ENCODE measurements at places on chromosomes 1 and 21. TPM values are rescaled to one million over a fixed set of nuclear protein-coding genes. Genes with fewer than 3 reads are reported as not detected.

Gene ATP13A2
- total RNA-seq: 47.2 TPM

Gene PTGER3
- total RNA-seq: 0.03 TPM

Gene PLA2G2F
- total RNA-seq: not detected

Gene MMEL1
- not detected for total RNA-seq

Gene MIXL1
- not detected for total RNA-seq

Gene GSTM1
- 5.4 TPM for total RNA-seq

Gene RABGGTB
- total RNA-seq: 293 TPM

Gene PROK1
- total RNA-seq: not detected

Gene TADA1
- total RNA-seq: 15.3 TPM

Gene HSD3B1
- total RNA-seq: not detected

Gene SPRR1A
- total RNA-seq: not detected

Gene IFI44
- total RNA-seq: 171 TPM

Gene LRRN2
- total RNA-seq: 0.69 TPM

Gene AMIGO1
- total RNA-seq: 3.7 TPM

Gene FHL3
- 33.9 TPM for total RNA-seq

Gene DEPDC1
- 68.4 TPM for total RNA-seq

Gene A3GALT2
- not detected for total RNA-seq

Gene RBBP4
- total RNA-seq: 152 TPM

Gene INTS11
- total RNA-seq: 76.5 TPM

Gene LAD1
- 0.06 TPM for total RNA-seq

Gene LEFTY2
- total RNA-seq: not detected

Gene SPRR2E
- total RNA-seq: not detected

Gene NPR1
- total RNA-seq: not detected

Gene GLIS1
- 4.7 TPM for total RNA-seq

Gene DIRAS3
- total RNA-seq: 67.9 TPM

Gene WNT2B
- 0.12 TPM for total RNA-seq

Gene KRTAP7-1
- total RNA-seq: not detected

Gene SFN
- 1.8 TPM for total RNA-seq

Gene SLC1A7
- total RNA-seq: not detected

Gene CALML6
- total RNA-seq: not detected
